ENCODE measurements at places on chromosomes 1 and 21. TPM values are rescaled to one million over a fixed set of nuclear protein-coding genes. Genes with fewer than 3 reads are reported as not detected.

- H3K27me3 ChIP-seq, result no peaks in the 10 kb centered on the region
- no peaks in the 10 kb centered on the region for H3K36me3 ChIP-seq
- no peak overlapping the region for H3K27ac ChIP-seq
- no peak overlapping the region for H3K4me3 ChIP-seq
These were observed 95.6 kb upstream of the JUN start for GRCh38 chr1:58879464-58879863.

- no peaks in the 10 kb centered on the region for H3K27me3 ChIP-seq
- H3K36me3 ChIP-seq, result no peaks in the 10 kb centered on the region
- no peak overlapping the region for H3K4me3 ChIP-seq
- no peak for ATAC-seq
These were observed 5.8 kb downstream of the HAO2 start for GRCh38 chr1:119374208-119374874.

DNA sequence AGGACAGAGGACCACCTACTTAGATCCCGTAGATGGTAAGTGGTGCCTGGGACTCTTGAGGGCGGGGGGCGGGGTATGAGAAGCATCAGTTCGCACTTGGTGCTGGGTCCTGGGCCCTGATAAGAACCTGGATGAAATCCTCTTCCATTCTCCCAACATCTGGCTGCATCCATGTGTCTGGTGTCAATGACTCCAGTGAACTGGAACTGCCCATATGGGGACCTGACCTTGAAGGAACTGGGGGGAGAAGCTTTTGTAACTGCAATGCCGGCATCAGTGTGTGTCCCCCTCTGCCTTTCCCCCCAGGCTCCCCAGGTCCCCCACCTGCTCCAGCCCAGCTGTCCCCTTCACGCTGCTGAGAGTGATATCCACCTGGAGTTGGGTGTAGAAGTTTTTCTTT lies 49.7 kb upstream of the EPB41 start:
- H3K27ac ChIP-seq, result no peak overlapping the region
- H3K36me3 ChIP-seq, result no peaks in the 10 kb centered on the region
- H3K4me3 ChIP-seq, result no peak overlapping the region
- H3K4me1 ChIP-seq, result no peaks in the 10 kb centered on the region
- H3K27me3 ChIP-seq, result peaks cover 46% of the 10 kb centered on the region

GRCh38 chr1:162284206-162284955 lies 92.3 kb downstream of the SPATA46 start:
- ATAC-seq, result no peak
- no peak overlapping the region for H3K4me3 ChIP-seq
- H3K27ac ChIP-seq, result no peak overlapping the region
- H3K36me3 ChIP-seq, result no peaks in the 10 kb centered on the region
- no peaks in the 10 kb centered on the region for H3K4me1 ChIP-seq

DNA sequence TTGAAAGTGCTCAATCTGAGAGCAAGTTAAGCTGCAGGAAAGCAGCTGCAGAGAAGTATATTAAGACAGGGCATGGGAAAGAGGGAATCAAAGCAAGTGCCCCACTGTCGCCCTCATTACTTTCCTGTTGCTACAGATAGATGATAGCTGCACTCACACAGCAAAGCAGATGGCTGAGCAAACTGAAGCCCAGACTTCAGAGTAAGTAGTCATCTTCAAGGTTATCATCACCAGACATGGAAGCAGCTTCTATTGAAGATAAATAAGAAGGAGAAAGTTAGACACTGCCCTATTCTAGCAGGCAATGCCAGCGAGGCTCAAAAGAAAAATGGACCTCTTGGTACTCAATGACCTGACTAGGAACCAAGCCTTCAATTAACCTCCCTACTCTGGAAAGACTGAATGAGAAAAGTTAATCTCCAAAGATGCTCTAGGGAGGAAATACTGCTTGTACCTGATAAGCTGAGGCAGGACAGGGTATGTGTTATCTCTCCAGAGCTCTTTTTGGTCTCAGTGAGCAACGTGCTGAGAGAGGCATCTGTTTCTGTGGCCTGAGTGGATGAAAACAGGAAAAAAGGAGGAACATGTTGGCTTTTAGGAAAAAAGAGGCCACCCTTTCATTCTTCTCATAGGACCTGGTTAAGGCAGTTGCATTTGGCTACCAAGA lies 11.1 kb upstream of the MRPL9 start:
- no peaks in the 10 kb centered on the region for H3K4me1 ChIP-seq
- no peak overlapping the region for H3K4me3 ChIP-seq
- no peaks in the 10 kb centered on the region for H3K27me3 ChIP-seq

- ATAC-seq, result peak; percentile 71
- no peaks in the 10 kb centered on the region for H3K4me1 ChIP-seq
- peaks cover 9% of the 10 kb centered on the region for H3K27me3 ChIP-seq
- no peak overlapping the region for H3K4me3 ChIP-seq
- H3K36me3 ChIP-seq, result no peaks in the 10 kb centered on the region
These were observed 27.4 kb downstream of the KCNA3 start for GRCh38 chr1:110647254-110647891.

GRCh38 chr1:57017717-57018116 lies 51.9 kb upstream of the C8B start:
- H3K27ac ChIP-seq, result no peak overlapping the region
- H3K4me1 ChIP-seq, result no peaks in the 10 kb centered on the region
- ATAC-seq, result no peak
- H3K27me3 ChIP-seq, result no peaks in the 10 kb centered on the region
- no peak overlapping the region for H3K4me3 ChIP-seq
- no peaks in the 10 kb centered on the region for H3K36me3 ChIP-seq

- ATAC-seq, result no peak
- H3K27ac ChIP-seq, result peak overlapping the region; percentile 51
- H3K36me3 ChIP-seq, result no peaks in the 10 kb centered on the region
- H3K4me1 ChIP-seq, result peaks cover 22% of the 10 kb centered on the region
- no peaks in the 10 kb centered on the region for H3K27me3 ChIP-seq
- no peak overlapping the region for H3K4me3 ChIP-seq
These were observed 133.3 kb upstream of the IPO9 start for GRCh38 chr1:201695607-201696006.

GRCh38 chr1:228488818-228489674 lies 1.9 kb downstream of the RNF187 start:
- H3K4me1 ChIP-seq, result peaks cover 16% of the 10 kb centered on the region
- no peak for ATAC-seq
- H3K27me3 ChIP-seq, result no peaks in the 10 kb centered on the region
- H3K36me3 ChIP-seq, result peaks cover 48% of the 10 kb centered on the region
- H3K27ac ChIP-seq, result peak overlapping the region; percentile 98
- H3K4me3 ChIP-seq, result peak overlapping the region; percentile 89

GRCh38 chr1:84736944-84737343 lies 46.7 kb upstream of the SSX2IP start:
- no peaks in the 10 kb centered on the region for H3K4me1 ChIP-seq
- H3K36me3 ChIP-seq, result no peaks in the 10 kb centered on the region
- H3K4me3 ChIP-seq, result no peak overlapping the region
- H3K27ac ChIP-seq, result no peak overlapping the region
- ATAC-seq, result no peak
- H3K27me3 ChIP-seq, result no peaks in the 10 kb centered on the region

DNA sequence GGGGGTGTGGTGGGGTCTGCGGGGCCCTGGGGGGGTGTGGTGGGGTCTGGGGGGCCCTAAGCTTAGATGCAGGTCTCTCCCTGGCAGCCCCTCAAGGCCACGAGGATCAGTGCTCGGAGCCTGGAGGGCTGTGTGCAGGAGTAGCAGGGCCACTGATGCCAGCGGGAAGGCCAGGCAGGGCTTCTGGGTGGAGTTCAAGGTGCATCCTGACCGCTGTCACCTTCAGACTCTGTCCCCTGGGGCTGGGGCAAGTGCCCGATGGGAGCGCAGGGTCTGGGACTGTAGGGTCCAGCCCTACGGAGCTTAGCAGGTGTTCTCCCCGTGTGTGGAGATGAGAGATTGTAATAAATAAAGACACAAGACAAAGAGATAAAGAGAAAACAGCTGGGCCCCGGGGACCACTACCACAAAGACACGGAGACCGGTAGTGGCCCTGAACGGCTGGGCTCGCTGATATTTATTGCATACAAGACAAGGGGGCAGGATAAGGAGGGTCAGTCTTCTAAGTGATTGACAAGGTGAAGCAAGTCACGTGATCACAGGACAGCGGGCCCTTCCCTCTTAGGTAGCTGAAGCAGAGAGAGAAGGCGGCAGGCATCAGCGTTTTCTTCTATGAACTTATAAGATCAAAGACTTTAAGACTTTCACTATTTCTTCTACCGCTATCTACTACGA lies 8.7 kb downstream of the RNF223 start:
- H3K36me3 ChIP-seq, result no peaks in the 10 kb centered on the region
- no peak for ATAC-seq
- no peak overlapping the region for H3K27ac ChIP-seq
- H3K27me3 ChIP-seq, result peaks cover 88% of the 10 kb centered on the region
- peaks cover 23% of the 10 kb centered on the region for H3K4me1 ChIP-seq
- H3K4me3 ChIP-seq, result no peak overlapping the region

GRCh38 chr1:90831910-90832309 lies 114.8 kb upstream of the BARHL2 start:
- peaks cover 23% of the 10 kb centered on the region for H3K4me1 ChIP-seq
- no peak overlapping the region for H3K27ac ChIP-seq
- ATAC-seq, result no peak
- H3K36me3 ChIP-seq, result no peaks in the 10 kb centered on the region
- peaks cover 67% of the 10 kb centered on the region for H3K27me3 ChIP-seq

GRCh38 chr1:13512472-13512871 lies 1.3 kb downstream of the LRRC38 start:
- H3K4me3 ChIP-seq, result no peak overlapping the region
- H3K27ac ChIP-seq, result no peak overlapping the region

DNA sequence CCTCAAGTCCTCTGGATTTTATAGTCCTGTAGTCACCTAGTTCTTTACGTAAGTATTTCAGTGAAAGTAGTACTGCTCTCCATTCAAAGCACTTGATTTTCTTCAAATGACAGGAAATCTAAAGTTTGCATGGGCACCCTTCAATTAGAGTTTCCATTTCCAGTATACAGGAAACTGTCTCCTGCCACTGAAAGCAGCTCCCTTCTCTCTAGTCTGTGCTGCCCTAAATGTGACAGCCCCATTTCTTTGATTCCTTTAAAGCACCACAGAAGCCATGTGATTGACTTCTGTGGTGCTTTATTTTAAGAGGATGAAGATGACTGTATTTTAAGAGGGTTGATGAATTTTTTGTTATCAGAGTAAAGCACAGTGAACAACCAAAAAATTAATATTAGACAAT lies 226.1 kb downstream of the DNAH14 start:
- no peak for ATAC-seq
- no peaks in the 10 kb centered on the region for H3K36me3 ChIP-seq
- no peak overlapping the region for H3K4me3 ChIP-seq
- no peaks in the 10 kb centered on the region for H3K4me1 ChIP-seq
- H3K27me3 ChIP-seq, result no peaks in the 10 kb centered on the region
- H3K27ac ChIP-seq, result no peak overlapping the region

GRCh38 chr1:37509181-37509580 lies 5.4 kb downstream of the MEAF6 start:
- H3K36me3 ChIP-seq, result peaks cover 78% of the 10 kb centered on the region
- peaks cover 25% of the 10 kb centered on the region for H3K4me1 ChIP-seq
- no peak for ATAC-seq
- no peak overlapping the region for H3K27ac ChIP-seq
- H3K4me3 ChIP-seq, result no peak overlapping the region

- H3K4me1 ChIP-seq, result peaks cover 90% of the 10 kb centered on the region
- peak overlapping the region; percentile 80 for H3K27ac ChIP-seq
- peak; percentile 87 for ATAC-seq
- H3K27me3 ChIP-seq, result no peaks in the 10 kb centered on the region
- peaks cover 21% of the 10 kb centered on the region for H3K36me3 ChIP-seq
These were observed 22.1 kb downstream of the PTPRF start for GRCh38 chr1:43552813-43553212.

GRCh38 chr1:173253046-173253445 lies 45.9 kb upstream of the TNFSF4 start:
- no peaks in the 10 kb centered on the region for H3K36me3 ChIP-seq
- H3K4me3 ChIP-seq, result no peak overlapping the region
- no peaks in the 10 kb centered on the region for H3K27me3 ChIP-seq
- no peaks in the 10 kb centered on the region for H3K4me1 ChIP-seq

DNA sequence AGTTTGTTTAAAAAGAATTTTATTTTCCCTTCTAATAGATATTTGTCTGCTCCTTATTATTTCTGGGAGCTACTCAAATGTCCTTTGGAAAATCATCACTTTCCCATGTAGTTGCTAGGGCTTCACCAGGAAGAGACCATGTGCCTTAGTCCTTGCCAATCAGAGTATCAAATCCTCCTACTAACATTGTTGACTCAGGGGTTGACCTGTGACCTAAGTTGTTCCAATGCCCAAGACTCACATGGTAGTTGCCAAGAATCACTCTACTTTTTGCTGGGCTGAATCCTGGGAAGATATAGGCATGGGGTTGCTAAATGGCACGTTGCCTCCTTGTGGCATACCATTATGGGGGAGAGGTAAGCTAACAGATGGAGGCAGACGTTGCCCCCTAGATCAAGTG lies 58.2 kb upstream of the FOXD3 start:
- no peaks in the 10 kb centered on the region for H3K4me1 ChIP-seq
- ATAC-seq, result no peak
- H3K27ac ChIP-seq, result no peak overlapping the region
- peaks cover 19% of the 10 kb centered on the region for H3K27me3 ChIP-seq
- no peak overlapping the region for H3K4me3 ChIP-seq
- H3K36me3 ChIP-seq, result no peaks in the 10 kb centered on the region

DNA sequence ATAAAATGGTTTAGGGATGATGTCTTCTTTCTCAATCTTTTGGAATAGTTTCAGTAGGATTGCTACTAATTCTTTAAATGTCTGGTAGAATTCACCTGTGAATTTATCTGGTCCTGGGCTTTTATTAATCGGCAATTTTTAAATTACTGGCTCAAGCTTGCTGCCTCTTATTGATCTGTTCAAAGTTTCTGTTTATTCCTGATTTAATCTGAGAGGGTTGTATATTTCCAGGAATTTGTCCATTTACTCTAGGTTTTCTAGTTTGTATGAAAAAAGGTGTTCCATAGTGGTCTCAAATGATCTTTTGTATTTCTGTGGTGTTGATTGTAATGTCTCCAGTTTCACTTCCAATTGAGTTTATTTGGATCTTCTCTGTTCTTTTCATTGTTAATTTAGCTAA lies 617.8 kb downstream of the LTN1 start:
- ATAC-seq, result no peak
- H3K4me3 ChIP-seq, result no peak overlapping the region
- no peaks in the 10 kb centered on the region for H3K4me1 ChIP-seq
- no peaks in the 10 kb centered on the region for H3K27me3 ChIP-seq

Gene MACF1
- total RNA-seq, result 454 TPM

Gene DMRTA2
- total RNA-seq, result not detected

Gene LCE2A
- total RNA-seq, result not detected

Gene HRNR
- not detected for total RNA-seq

Gene PRRC2C
- total RNA-seq, result 79.2 TPM

Gene FCRL5
- not detected for total RNA-seq

Gene NT5C1A
- total RNA-seq, result not detected

Gene SLC9A1
- total RNA-seq, result 12.5 TPM

Gene PADI3
- total RNA-seq, result 0.31 TPM

Gene KRTAP8-1
- total RNA-seq, result not detected

Gene OR6N1
- not detected for total RNA-seq

Gene TAS1R1
- not detected for total RNA-seq

Gene GBP7
- not detected for total RNA-seq

Data from gastroesophageal sphincter (tissue), 4 donors.